ENCODE measurements at places on chromosomes 16 and 17.

DNA sequence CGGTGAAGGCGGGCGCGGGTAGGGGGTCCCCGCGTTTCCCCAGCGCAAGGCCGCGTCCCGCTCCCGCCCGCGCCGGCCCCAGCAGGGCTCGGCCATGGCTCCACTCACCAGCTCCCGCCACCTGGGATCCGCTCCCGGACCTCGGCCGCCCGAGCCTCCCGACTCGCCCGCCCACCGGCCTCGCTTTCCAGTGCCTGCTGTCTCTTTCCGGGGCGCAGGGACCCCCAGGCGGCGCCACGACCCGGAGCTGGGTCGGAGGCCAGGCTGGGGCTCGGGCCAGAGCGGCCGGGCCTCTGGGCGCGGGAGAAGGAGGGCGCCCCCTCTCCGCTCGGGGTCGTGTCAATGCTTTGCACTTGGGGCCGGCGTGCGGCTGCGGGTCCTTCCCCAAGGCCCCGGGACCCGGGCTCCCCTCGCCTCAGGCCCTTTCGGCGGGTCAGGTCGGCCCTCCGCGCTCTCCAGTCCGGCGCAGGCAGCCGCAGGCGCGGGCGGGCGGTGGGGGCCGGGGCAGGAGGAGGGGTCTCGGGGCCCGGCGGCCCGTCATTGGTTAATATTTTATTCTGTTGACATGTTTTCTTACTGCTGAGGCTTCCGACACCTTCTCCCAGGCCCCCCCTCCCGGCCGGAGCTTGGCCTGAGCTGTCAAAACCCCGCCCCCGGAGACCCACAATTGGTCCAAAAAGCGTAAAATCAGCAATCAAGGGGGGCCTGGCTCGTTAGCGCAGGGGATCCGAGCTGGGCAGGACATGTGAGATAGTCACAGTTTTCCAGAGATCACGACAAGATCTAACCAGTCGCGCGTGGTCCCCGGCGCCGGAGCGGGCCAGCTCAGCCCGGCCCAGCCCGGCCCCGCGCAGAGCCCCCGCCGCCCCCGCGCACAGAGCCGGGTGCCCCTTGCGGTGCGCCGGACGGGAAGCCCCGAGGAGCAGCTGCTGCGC lies at the start of gene TBX2:
Gene TBX2, plus strand, starts transcription at position 713 of the 935 bp plus-strand sequence. CDS start 334 bp downstream, outside the sequence.
- DNase-seq: peak; percentile 38

DNA sequence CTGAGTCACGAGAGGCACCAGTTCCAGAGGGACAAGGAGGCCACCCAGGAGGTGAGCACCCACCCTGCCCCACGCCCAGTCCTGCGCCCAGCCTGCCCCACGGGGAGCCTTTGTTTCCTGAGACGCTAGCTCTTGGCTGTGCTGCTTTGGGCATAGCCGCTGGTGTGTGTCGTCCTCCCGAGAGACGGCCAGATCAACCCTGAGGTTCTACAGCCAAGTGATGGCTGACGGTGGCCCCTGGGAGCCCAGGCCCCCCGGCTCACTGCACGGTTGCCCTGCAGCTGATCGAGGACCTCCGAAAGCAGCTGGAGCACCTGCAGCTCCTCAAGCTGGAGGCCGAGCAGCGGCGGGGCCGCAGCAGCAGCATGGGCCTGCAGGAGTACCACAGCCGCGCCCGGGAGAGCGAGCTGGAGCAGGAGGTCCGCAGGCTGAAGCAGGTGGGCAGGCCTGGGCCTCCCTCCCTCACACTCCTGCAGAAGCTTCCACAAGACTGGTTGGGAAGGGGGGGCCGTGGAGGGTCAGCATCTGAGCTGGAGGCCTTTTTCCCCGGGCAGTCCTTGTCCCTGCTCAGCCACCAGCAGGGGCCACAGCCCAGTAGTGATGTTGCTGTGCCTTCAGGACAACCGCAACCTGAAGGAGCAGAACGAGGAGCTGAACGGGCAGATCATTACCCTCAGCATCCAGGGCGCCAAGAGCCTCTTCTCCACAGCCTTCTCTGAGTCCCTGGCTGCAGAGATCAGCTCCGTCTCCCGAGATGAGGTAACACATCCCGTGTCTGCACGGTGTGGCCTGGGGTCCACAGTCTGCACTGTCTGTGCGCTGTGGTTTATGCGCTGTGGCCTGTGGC lies 7.4 kb upstream of the CAPN15 start:
- no peak for DNase-seq

DNA sequence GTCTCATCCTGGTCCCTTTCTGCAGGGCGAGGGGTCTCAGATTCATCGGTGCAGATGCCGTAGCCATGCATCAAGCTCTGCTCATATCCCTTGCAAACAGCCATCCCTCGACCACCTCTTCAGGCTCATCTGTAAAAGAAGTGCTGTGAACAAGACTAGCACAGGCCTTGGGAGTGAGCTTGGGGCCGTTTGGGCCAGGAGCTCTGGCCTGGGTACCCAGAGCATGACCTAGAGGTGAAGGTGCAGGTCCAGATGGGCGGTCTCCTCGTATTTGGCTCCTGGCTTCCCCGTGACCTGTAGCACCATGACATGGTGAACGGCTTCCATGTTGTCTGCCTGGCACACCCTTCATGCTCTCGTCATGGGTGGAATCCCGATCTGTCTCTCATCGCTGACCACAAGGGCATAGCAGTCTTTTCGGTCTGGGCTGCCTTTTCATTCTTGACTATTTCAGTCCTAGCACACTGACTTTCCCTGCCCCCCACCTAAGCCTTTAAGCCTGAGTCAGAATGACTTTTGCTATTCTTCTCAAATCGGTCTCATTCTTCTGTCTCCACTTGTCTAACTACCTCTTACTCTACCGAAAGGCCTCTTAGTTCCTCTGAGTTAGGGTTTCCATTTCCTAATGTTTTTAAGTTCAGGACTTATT lies 216.0 kb downstream of the FOXL1 start:
- DNase-seq: no peak

- no peak for DNase-seq
These were observed 13.3 kb downstream of the HOXB1 start for GRCh38 chr17:48517478-48517877.

DNA sequence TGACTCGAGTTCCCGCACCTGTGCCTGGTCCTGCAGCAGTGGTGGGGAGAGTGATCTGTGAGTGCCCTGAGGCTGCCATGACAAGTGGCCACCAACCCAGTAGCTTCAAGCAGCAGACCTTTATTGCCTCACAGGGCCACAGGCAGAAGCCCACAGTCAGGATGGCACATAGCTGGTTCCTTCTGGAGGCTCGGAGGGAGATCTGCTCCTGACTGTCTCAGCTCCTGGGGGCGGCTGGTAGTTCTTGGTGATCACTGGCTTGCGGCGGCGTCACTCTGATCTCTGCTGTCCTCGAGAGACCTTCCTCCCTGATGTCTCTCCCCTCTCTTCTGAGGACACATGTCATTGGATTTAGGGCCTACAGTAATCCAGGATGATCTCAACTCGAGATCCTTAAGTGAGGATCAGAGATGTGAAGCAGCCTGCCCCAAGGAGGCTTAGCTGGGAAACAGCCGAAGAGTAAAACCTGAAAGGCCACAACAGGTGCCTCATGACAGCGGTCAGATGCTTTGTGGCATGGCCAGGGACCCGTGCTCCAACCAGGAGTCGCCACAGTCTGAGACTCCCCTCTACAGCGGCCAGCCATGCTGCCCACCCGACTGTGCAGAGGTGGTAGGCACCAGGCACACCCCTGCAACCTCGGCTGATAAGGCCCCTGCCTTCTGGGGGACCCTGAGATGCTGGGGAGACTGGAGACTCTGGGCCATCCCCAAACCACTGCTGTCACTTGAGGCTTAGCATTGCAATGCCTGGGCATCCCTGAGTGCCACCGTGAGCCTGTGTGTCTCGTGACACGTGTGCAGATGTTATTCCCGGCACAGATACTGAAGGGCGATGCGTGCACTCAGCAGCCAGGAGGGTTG lies 30.0 kb upstream of the SLC38A10 start:
- no peak for DNase-seq

- DNase-seq: no peak
These were observed 432.2 kb downstream of the MAF start for GRCh38 chr16:79168321-79168720.

DNA sequence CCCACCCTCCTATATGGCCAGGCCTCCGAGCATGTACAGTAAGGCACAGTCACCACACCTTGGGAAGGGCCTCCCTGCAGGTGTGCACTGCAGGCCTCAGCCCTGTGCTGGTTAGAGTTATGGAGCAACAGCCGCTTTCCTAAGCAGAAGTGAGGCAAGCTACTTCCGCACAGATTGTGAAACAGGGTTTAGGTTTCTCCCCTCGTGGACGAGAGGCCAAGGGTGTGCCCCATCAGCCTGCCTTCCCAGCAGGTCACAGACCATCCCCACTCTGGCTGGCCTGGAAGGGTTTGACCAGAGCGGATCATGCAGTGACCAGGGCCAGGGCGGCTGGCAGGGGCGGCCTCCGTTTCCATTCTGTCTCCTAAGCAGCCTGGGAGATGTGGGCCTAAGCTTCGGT lies 4.7 kb downstream of the MSRB1 start:
- no peak for DNase-seq

DNA sequence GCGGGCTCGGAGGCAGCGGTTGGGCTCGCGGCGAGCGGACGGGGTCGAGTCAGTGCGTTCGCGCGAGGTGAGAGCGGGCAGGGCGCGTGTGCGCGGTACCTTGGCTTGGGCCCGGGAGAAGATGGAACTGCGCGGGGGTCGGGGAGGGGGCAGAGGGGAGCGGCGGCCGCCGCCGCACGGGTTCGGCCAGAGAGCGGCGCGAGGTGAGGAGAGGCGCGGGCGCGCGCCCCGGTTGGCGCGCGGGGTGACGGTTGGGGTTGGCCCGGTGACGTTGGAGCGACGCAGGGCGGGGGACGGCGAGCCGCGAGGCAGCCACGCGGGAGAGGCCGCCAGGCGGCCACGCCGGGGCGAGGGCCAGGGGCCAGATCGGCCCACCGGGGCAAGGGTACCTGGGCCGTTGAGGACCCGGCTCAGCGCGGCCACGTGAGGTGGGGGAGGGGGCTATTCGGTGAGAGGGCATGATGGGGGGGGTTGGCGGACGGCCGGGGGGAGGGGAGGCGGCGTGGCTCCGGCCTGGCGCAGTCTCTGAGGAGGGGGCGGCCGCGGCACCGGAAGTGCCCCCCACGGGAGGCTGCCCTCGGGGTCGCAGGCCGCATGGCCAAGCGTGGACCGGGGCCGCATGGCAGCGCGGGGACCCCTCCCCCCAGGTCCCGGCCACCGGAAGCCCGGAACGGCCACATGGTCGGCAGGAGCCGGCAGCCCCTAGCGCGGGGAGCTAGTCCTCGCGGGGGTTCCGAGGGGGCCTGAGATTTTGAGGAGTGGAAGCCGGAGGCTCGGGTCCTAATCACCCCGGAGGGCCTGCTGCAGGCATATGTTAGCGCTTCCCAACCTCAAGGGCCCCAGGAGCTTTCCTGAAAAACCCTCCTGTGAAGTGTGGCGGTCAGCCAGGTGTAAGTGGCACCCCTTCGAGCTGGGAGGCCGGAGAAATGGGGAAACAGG lies 527 bp downstream of the EIF5A start:
- peak; percentile 58 for DNase-seq

DNA sequence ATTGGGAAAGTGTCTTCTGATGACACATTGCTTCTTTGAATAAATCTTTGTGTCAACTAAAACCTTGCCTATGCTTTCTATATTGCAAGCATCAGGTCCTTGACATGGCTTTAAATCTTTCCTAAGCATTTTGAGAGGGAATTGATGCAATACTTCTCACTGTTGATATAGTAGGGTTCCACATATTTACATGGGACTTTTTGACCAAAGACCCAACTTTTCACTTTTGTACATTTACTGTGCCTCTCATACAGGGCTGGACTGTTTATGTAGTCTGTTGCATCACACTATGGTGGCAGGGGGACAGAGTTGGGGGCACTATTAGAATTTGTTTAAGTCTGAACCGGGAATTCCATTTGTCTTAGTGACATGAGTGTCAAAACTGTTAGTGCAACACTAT lies 308.5 kb upstream of the TBX2 start:
- DNase-seq: no peak

DNA sequence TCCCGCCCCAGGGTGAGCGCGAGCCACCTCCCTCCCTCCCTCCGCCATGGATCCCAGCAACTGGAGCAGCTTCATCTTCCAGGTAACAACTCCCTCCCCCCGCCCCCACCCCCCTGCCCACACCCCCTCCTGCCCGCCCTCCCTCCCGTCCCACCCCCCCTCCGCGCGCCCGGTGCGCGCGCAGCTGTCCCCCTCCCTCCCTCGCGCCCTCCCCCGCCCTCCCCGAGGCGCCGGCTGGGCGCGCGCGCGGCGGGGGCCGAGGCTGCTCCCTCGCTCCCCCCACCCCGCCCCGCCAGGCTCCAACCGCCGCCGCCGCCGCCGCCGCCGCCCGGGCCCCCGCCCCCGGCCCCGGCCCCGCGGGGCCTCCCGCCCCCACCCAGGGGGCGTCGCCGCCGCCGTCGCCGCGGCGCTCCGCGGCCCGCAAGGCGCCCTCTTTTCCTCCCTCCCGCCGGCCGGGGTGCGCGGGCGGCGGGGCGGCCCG lies at the start of gene MAZ:
Gene MAZ, plus strand, starts transcription at position 431 of the 481 bp plus-strand sequence. CDS start 173 bp downstream, outside the sequence.
- DNase-seq: no peak

- DNase-seq: peak; percentile 35
These were observed 205.2 kb downstream of the RAB11FIP4 start for GRCh38 chr17:31596382-31597323.

- DNase-seq: no peak
These were observed 29.4 kb upstream of the SLC38A8 start for GRCh38 chr16:84072014-84072413.

DNA sequence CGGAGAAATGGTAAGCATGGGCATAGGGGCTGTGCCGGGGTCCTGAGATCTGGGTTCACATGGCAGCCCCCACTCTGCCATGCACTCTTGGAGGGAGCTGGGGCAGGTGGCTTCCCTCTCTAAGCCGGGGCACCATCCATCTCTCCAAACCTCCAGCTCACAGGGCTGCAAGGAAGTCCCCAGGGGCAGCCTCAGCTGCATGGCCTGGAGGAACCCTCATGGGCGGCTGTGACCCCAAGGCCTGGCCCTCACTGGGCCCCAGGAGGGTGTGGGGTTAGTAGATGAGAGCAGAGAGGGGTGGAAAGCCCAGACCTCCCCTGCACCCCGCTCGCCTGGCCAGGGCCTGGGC lies 2.6 kb downstream of the CTRB2 start:
- DNase-seq: no peak

- no peak for DNase-seq
These were observed 298.0 kb upstream of the PMFBP1 start for GRCh38 chr16:72469932-72470331.

GRCh38 chr17:31687505-31688126 lies 171.4 kb downstream of the COPRS start:
- DNase-seq: no peak

- DNase-seq: no peak
These were observed 42.2 kb downstream of the ACTG1 start for GRCh38 chr17:81470270-81470943.

GRCh38 chr17:58231641-58232040 lies 6.7 kb upstream of the LPO start:
- no peak for DNase-seq

All from activated T-cell treated with anti-CD3 and anti-CD28 coated beads, Interleukin-2, amount 50 U/mL, for 48 hours (primary cell).